ENCODE measurements at places on chromosomes 7 and 10.

DNA sequence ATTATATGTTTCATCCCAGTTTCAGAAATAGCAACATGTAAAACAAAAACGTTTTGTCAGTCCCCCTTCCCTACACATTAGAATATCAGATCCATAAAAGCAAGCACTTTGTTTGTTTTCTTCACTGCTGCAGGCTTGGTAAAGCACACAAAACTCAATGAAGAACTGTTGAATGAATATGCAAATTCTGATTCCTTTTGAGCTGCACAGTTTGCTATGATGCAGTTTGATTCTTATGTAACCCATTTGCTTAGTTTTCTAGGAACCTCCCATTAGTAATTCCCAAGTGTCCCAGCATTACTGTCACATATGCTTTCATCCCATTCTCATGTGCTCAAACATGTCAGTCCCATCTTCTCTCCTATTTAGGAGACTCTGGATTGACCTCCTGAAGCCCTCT lies 26.1 kb upstream of the CHCHD3 start:
- DNase-seq, result no peak

DNA sequence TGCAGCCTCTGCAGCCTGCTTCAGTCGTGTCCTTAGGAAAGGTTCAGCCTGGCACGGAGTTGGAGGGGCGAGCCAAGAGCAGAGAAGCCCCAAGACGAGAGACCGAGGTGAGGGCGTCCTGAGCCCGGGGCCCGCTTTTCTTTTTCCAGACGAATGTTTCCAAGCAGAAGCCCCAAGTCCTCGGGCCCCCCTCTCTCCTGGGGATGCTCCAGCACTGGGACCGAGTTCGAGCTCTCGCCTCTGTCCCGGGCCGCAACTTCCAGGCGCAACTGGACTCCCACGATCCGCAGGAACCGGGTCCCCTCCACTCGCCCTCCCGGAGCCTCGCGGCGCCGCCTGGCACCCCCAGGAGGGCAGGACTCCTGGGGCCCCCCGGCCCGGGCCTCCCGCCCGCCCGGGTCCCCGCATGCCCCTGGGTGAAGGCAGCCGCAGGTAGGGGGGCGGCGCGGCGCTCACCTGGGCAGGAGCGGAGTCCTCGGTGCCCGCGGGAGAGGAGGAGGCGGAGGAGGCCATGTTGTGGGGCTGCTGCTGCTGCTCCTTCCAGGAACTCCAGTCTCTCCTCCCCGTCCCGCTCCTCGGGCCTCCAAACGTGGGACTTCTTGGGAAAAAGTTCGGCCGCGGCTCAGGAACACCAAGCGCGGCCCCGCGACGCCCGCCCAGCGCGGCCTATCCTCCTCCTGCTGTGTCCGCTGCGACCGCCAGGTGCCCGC lies 45.3 kb upstream of the CDK1 start:
- DNase-seq, result peak; percentile 41

GRCh38 chr10:104054430-104054829 lies 31.2 kb downstream of the COL17A1 start:
- DNase-seq, result no peak

DNA sequence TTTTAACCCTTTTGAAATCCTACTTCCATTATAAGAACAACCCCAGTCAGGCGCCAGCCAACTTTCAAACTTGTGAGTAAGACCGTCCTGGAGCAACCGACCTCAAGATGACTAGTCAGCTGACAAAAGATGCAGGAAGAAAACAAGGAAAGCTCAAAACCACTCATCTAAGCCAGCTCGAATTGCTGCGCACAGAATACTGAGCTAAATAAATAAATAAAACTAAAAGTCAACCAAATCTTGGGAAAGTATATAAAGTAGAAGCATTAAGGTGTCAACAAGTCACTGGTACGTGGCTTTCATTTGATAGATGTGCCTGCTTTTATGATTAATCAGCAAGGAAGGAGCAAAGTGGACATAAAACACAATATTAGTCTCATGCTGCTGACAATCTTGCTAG lies 1269.8 kb downstream of the XPNPEP1 start:
- DNase-seq, result no peak

GRCh38 chr7:141302617-141303016 lies 228.8 kb downstream of the TMEM178B start:
- DNase-seq, result no peak

DNA sequence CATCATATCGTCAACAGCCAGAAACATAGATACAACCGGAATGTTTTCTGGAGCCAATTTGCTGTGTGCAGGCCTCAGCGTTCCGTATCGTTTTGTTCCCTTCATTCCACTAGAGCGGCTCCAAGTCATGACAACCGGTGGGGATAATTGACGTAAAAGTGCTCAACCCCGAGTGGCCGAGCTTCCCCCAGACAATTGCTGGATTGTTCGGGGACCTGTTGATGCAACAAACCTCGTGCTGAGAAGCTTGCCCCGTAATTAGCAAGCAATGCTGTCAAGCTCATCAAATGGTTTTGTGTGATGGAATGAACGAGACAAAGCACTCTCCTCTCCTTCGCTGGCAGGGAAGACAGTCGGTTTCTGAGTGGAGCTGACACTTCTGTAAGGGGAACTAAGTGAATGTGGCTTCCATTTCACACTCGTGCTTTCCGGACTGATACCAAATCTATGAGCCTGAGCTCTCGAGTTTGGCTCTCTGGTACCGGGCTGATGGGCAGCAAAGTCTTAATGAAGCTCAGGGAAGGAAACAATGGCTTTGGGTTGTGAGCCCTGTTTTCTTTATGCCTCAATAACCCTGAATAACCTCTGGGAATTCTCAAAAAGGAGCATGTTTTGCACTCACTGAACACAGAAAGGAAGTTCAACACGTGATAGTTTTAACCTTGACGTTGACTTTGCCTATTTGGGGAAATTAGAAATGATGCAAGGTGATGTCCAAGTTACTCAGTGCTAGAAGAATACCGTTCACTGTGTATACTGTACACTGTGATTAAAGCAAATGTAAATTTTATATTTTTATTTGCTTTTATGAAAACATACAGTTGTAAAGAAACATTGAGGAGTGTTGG lies 220.5 kb downstream of the BAMBI start:
- no peak for DNase-seq

DNA sequence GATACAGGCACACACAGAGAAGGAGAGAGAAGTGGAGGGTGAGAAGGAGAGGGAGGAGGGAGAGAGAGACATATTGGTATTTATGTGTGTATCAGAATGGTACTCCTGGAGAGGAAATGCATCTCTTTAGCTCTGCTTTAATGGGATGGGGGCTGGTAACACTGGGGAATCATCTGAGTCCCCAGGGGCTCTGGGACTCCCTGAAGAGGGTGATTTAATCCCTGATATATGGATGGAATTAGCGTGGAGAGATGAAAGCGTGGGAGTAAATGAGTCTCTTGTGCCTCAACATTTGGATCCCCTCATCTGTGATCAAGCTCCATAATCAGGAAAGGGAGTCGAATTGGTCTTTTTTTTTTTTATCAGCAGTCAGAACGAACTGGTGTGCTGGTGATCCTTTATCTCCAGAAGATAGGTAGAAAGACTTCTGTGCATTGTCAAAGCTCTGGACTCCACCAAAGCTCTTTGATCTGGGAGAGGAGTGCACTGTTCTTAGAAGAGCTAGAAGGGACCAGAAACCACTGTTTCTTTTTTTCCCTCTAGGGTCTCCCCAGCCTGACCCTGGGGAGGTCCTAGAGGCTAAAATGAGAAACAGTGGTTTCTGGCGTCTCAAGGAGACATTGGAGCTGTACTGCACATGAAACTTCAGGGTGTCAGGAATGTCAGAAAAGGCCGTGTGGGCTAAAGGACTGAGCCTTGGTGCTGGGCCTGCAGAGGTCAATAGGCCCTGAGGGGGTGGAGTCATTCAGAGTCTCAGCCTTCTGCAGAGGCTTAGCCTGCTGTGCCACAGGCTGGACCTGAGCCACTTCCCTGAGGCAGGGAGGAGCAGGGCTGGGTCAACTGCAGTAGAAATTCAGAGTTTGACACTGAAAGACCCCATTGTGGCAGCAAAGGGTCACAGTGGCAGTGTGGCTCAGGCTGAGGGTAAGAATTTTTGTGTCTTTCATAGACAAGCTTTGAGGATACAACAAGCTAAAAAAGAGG lies 234.4 kb upstream of the SLC26A5 start:
- DNase-seq, result no peak

GRCh38 chr10:104317269-104317710 lies 21.0 kb downstream of the ITPRIP start:
- DNase-seq, result no peak

DNA sequence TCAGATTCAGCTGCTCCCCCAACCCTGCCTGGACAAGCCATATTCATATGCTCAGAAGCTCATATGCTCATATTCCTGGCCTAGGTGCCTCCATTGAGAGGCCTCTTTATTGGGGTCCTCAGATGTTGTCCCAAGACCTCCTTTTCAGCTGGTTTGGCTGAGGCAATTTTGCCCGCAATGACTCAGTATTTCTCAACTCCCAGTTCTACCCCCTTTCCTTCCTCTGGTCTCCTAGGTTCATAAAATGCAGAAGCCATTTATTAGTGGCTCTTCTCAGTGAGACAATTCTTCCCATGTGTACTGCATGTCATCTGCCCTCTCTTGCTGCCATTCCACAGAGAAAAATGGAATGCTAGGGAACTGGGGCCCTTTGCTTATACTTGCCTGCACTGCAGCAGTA lies 110.7 kb downstream of the INHBA start:
- DNase-seq, result no peak

DNA sequence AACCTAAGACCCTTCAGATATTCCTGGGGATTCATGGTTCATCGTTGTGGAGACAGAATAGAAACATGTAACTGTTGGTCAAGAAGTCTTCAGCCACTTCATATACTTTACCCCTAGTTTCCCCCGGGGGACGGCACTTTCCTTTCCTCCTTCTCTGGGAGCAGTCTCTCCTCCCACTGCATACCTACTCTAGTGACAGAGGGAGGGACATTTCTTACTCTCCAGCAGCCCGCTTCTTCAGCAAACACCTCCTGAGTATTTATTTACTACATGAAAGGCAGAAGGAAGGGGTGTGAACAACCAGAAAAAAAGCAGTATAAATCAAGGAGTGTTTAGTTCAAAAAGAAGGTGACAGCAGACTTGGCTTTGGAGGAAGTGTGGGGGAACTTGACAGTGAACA lies 69.0 kb downstream of the LHFPL3 start:
- no peak for DNase-seq

DNA sequence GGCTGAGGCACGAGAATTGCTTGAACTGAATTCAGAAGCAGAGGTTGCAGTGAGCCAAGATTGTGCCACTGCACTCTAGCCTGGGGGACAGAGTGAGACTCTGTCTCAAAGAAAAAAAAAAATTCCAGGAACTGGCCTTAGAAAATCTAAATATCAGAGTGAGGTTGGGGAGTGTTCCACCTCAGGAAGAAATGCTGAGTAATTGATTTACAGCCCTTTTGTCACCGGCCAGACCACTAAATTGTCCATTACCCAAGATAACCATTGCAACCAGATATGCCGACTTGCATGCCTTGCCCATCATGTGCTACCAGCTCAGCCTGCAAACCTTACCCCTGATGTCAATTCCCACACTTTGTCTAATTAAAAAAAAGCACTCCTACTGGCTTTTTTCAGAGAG lies 42.4 kb downstream of the CRCP start:
- no peak for DNase-seq

DNA sequence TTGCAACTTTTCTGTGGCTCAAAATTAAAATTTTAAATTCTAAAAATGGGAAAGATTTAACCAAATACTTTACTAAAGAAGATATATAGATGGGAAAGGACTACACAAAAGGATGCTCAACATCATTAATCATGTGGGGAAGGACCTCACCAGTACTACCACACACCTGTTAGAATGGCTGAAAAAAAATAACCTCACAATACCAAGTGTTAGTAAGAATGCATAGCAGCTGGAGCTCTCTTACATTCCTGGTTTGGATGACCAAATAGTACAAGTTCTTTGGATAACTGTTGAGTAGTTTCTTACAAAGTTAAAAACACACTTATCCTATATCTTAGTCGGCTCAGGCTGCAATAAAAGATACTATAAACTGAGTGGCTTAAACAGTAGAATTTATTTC lies 33.9 kb downstream of the LIPJ start:
- no peak for DNase-seq

DNA sequence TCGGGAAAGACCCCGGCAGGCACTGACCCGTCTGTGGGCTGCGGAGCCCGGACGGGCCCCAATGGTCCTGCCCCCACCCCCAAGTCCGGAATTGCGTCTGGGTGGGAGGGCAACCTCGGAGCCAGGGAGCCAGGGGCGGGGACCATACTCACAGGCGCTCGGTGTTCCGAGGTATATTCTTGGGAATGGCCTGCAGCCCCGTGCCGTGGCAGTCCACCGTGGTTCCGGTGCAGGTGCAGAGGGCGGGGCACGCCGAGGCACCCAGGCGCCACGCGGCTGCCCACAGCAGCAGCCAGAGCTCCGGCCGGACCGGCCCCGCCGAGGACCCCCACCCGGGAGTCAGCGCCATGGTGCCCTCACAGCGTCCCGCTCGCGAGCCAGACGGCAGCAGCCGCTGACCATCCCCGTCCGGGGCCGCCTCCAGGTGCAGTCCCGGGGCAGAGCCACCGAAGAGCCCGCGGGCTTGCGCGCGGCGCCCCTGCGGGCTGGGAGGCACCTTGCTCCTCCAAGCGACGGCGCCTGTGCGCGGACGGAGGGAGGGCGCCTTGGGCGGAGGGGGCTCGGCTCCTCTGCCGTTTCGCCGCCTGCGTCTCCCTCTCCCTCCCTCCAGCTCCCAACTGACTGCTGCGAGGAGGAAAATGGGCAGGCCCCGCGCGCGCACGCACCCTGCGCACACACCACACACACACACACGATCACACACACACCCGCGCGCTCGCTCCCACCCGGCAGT lies at the start of gene SLIT1:
TSS of gene SLIT1 (minus strand) at position 634 of the 733 bp plus-strand sequence. CDS start at position 349, 285 bp downstream.
- DNase-seq, result no peak

Data from stimulated activated CD4-positive, alpha-beta T cell treated with anti-CD3 and anti-CD28 coated beads, Interleukin-2, amount 100 ng/mL, for 24 hours (primary cell).